SK-N-DZ (cell line): ENCODE measurements at places on chromosomes 11 and 22.
A peak's percentile ranks its signal among the peaks of the same experiment; 100 is the strongest.

GRCh38 chr22:25996669-25997068, 172.6 kb upstream of the SEZ6L start:
- DNase-seq, result no peak

- peak; percentile 32 for DNase-seq
Observed at GRCh38 chr11:120985718-120986569, 38.0 kb upstream of the TBCEL start.

- DNase-seq, result no peak
Observed at GRCh38 chr11:119284344-119285157, 32.4 kb downstream of the MCAM start.

DNA sequence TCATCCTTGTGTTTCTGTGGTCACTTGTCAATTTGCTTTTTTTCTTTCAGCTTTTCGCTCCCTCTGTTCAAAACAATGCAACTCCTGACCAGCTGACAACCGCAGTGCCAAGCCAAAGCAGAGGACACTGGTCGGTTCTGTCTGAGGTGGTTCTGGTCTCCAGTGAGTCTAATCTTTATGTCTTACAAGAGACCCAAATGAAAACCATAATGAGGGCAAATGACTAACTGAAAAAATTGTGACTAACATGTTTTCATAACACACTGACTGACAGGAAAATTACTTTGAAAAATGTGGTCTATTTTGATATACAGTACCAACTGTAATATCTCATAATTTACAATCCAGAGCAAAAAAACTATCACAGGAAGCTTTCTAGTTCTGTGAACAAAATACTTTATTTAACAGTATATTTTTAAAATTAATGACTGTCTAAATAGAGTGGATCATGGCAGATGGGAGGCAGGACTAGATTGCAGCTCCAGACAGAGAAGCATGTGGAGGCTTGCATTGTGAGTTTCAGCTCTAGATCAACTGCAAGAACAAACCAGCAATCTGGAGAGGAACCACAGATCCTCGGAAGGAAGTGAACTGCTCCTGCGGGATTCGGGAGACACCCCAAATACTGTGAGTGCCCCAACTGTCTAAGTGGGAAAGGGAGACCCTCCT, 311.8 kb downstream of the SBF2 start:
- no peak for DNase-seq

DNA sequence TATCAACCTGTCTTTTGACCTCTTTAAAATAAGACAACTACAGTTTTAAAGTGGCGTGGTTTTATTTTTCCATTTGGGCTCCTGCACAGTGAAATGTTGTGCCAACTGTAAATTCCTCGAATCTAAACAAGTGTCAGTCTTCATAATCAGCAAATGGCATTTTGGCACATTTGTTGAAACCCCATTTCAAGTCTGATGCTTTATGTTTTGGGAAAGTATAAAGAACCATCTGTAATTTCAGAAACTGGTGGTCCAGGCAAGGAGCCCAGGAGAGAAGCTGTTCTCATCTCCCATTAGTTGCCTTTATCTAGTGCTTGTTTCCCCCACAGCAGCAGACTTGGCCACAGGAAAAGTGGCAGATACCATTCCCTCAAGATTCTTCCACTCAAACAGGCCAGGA, 32.7 kb downstream of the VWA5A start:
- no peak for DNase-seq
